ENCODE measurements at places on chromosomes 3 and 15. TPM values are rescaled to one million over a fixed set of nuclear protein-coding genes. Genes with fewer than 3 reads are reported as not detected.

HAUS2 gene
- 13.3 TPM for total RNA-seq

CHRNA5 gene
- 0.48 TPM for total RNA-seq

GRCh38 chr3:165827233-165827632 lies 10.0 kb downstream of the BCHE start:
- DNase-seq: no peak

DNA sequence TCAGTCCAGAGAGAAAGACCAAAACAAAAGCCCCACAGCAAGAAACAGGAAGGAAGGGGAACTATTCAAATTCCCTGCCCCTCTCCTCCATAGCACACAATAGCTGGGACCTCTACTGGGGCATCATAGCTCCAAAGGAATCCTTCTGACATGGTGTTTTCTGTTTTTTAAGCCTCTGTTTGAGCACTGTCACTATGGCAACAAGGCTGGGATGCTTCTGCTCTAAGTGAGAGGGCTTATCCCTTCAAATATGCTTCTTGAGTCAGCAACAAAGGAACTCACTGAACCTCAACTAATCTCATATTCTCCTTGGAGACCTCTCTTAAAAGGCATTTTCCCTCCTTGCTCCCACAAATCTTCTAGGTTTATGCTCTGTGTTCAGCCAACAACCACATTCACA lies 40.5 kb downstream of the MYLK start:
- no peak for DNase-seq

DNA sequence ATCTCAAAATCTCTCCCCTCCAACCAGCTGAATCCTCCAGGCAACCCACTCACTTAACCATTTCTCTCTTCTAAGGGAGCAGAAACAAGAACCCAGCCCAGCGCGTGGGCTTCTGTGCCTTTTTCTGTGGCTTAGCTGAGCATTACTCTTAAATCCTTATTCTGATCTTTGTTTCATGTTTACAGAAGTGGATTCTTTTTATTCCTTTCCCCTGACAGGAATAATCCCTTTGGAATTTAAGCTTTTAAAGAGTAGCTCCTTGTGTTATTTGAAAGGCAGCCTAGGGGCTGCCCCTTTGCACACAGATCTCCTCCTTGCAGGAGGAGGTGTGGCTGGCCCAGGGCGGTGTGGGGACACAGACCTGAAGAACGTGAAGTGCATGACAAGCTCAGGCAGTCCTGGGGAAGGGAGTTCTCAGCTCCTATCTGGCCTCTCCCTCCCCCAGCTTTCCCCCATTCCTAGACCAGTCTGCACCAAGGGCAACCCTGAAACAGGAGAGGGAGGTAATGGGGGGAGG lies 77.1 kb upstream of the UBE2E1 start:
- DNase-seq: no peak

GRCh38 chr15:81400640-81401236 lies 26.7 kb upstream of the TMC3 start:
- DNase-seq: no peak

Measured in transverse colon (tissue), 4 donors.